ENCODE measurements at places on chromosomes 6 and 20.

DNA sequence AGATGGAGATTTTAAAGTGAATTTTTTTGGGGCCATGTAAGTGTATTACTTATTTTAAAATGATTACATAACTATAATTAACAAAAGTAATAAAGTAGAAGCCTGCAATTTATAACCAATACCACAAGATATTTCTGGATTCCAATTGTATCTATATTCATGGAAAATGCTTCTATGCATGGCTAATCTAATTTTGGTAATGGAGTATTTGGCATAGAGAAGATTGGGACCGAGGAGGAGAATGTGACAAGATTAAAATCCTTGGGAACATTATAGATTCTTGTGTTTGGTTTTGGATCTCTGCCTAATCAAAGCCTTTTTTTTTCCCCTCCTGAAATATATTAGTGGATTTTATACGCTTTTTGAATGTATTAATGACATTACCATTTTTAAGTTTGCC, 12.9 kb upstream of the TMX4 start:
- no peak for DNase-seq

GRCh38 chr6:128316258-128316929, 204.0 kb downstream of the PTPRK start:
- DNase-seq = no peak

DNA sequence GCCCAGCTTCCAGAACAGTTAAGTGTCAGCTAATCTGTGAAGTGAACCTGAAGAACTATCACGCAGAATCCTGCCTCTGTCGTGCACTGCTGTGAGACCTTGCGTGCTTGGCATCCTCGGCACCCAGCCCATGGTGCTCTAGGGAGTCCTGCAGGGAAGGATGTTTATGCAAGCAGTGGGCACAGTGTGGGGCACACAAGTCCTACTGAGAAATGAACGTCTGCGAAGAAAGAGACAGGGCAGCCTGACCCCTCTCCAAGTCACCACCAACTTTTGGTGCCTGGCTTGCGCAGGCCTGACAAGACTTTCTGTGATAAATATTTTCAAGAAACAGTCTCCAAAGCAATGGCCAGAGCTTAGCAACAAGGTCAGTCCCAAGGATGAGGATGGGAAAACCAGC, 68.0 kb downstream of the MYH7B start:
- DNase-seq = no peak

GRCh38 chr6:112209131-112209530, 45.2 kb downstream of the LAMA4 start:
- DNase-seq = no peak

- no peak for DNase-seq
Measured at GRCh38 chr6:93293460-93293859, 125.9 kb downstream of the EPHA7 start.

GRCh38 chr6:63584566-63584965, 12.3 kb downstream of the LOC128125822 start:
- DNase-seq = no peak

DNA sequence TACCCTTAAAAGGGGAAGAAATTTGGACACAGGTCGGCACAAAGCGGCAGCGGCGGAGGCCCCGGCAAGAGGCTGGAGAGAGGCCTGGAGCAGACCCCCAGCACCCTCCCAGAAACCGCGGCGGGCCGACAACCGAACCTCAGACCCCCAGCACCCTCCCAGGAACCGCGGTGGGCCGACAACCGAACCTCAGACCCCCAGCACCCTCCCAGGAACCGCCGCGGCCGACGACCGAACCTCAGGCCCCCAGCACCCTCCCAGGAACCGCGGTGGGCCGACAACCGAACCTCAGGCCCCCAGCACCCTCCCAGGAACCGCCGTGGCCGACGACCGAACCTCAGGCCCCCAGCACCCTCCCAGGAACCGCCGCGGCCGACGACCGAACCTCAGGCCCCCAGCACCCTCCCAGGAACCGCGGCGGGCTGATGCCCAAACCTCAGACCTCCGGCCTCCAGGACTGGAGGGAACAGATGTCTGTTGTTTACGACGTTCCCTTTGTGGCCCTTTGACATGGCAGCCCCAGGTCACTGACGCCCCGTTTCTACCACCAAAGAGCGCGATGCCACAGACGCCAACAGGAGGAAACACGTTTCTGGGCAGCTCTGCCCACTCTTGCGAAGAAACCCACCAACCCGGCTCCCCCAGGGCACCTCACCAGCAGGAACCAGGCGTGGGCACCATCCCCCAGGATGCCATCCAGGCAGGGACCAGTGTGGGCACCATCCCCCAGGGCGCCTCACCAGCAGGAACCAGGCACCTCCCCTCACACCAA, 28.4 kb downstream of the ZBTB46 start:
- DNase-seq = no peak
